Stimulated activated CD4-positive, alpha-beta T cell treated with anti-CD3 and anti-CD28 coated beads, Interleukin-15, amount 100 ng/mL, for 24 hours (primary cell): ENCODE measurements at places on chromosomes 12 and 14.
A peak's percentile ranks its signal among the peaks of the same experiment; 100 is the strongest.

DNA sequence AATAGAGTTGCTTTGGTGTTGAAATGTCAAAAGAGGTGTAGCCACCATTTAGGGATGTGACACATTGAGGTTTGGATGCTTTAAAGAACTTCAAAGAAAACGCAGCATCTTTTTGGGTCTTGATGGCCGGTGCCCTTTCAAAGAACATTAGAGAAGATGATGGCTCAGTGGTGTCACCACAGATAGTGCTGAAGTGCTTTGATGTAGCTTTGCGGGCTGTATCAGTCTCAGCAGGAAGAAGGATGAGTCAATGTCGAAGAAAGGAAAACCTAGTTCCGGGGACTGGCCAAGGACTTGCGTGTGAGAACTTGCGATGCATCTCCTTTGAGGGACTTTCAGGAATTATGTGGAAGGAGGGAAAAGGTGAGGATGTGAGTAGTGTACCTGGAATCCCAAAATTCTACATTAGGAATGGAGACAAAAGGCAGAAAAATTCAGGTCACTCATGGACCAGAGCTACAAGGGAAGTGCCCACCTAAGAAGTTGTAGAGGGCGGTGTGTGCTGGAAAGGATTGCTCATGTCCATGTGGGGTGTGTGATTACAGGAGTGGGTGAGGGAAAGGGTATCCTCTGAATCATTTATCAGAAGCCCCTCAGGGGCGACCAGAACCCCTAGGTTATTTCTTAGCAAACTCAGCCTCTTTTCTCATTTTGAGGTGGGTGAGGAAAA lies 39.7 kb upstream of the GZMB start:
- DNase-seq = peak; percentile 77

- no peak for DNase-seq
Observed at GRCh38 chr14:51443195-51444018, 203.4 kb downstream of the TMX1 start.

- DNase-seq = no peak
Observed at GRCh38 chr12:131366261-131366871, 344.5 kb upstream of the SFSWAP start.

DNA sequence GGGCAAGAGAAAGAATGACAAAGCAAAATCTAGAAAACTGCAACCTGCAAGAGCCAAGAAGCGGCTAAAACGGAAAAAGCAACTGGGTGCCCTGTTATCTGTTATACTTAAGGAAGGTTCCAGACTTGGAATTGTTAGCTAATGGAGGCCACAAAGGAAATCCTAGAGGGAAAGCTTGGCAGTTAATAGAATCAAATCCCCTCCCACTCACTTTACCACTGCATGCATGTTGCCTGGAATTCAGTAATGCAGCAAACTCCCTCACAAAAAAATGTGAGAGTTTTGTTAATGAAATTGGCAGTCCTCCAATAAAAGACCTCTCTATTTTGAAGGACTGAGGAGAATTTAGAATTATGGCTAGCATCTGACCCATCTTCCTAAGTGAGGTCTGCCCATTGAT lies 164.2 kb upstream of the SOX5 start:
- DNase-seq = no peak

DNA sequence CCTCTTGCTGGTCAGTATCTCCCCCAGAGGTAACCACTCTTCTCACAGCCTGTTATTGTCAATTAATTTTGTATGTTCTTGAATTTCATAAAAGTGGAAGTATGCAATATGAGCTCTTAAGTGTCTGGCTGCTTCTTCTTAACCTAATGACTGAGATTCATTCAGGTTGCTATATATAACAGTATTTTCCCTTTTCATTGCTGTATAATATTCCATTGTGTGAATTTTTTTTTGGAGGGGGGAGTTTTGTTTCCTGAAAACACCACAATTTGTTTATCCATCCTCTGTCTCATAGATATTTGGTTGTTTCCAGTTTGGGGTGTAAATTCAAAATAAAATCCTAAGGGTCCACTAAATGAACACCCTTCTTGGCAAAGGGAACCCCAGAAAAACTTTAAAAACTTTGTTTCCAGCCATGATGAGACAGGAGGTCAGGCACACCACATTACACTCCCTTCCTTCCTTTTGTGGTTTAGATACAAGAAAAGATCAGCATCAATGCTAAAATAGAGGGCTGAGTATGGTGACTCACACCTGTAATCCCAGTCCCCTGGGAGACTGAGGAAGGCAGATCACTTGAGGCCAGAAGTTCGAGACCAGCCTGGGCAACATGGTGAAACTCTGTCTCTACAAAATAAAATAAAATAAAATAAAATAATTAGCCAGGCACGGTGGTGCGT lies 4.1 kb upstream of the DAO start:
- DNase-seq = no peak

DNA sequence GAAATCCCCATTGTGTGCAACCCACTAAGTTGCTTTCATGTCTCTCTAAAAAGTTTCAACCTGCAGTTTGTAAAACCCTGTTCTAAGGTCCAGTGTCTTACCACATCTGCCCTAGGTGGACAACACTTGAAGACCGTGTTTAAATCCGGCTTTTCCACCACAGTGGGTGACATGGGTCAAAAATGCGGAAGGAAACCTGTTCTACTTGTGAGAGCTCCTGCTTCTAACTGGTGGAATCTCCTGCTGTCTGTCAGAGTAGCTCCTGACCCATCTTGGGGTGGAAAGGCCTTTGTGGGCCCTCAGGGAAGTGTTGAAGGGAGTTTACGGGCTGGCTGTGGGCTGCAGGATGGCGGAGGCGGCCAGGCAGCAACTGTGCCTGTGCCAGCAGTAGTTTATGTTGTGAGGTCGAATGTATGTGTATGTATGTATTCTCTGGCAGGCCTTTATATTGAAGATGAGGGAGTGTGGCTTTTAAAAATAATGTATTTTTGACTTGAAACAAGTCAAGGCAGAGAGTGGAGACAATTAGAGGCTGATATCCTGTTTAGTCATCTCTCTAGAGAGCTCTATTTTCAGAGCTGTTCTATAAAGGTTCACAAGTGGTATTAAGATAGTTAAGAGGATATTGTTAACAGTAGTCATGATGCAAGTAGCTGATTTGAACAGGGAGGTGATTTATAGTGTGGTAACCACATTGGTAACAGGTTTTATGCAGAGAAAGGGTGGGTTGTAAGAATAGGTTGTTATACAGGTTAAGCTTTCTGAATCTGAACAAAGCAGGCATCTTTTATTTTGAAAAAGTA lies 67.0 kb downstream of the PRKCH start:
- DNase-seq = peak; percentile 55

- no peak for DNase-seq
Observed at GRCh38 chr12:112973818-112974231, 4.5 kb upstream of the OAS2 start.

- DNase-seq = no peak
Observed at GRCh38 chr14:26593357-26593756, 4.5 kb downstream of the NOVA1 start.

- no peak for DNase-seq
Observed at GRCh38 chr14:56199095-56199981, 81.1 kb downstream of the PELI2 start.

DNA sequence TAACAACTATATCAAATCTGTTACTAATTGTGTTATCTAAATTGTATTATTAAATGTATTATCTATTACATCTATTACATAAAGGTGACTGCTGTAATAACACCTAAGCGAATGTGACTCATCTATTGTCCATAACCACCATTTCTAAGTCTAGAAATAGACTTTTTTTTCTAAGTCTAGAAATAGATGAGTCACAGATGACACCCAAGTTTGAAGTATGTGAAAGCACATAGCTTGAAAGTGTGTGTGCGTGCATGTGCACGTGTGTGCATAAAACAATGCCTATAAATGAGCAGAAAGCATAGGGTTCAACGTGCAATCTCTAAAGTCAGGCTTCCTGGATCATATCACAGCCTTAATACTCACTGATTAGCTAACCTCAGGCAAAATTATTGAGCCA lies 451.3 kb upstream of the USP15 start:
- DNase-seq = no peak

DNA sequence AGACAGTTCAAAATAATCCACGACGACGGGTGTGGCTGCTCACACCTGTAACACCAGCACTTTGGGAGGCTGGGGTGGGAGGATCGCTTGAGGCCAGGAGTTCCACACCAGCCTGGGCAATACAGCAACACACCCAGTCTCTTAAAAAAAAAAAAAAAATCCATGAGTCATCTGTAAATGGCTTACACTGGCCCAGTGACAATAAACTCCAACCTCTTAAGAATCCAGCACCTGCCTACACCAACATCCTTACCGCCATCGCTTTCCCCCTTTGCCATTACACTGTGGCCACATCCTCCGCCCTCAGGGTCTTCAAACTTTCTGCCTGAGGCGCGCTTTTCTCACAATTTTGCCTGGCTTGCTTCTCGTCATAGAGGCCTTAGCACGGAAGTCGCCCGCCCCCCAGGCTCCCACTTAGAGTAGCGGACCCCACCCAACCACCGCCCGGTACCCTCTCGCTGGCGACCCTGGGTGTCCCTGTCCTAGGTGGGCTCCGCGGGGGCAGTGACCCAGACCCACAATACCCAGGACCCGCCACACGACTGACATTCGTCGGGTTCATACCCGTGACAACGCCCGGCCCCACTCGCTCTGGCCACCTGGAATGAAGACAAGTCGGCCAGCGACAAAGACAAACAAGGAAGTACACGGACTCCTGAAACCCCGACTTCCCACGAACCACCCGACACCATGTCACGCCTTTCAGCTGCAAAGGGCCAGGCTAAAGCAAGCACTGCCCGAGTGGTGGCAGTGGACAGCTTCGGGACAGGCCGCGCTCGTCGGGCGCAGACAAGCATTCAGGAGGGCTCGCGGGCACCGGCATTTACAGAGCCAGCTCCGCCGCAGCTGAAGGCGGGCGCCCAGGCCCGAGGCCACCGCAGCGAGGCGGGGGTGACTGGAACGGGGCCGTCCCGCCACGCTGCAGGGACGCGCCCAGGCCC lies 636 bp downstream of the GOLGA3 start:
- DNase-seq = peak; percentile 30

DNA sequence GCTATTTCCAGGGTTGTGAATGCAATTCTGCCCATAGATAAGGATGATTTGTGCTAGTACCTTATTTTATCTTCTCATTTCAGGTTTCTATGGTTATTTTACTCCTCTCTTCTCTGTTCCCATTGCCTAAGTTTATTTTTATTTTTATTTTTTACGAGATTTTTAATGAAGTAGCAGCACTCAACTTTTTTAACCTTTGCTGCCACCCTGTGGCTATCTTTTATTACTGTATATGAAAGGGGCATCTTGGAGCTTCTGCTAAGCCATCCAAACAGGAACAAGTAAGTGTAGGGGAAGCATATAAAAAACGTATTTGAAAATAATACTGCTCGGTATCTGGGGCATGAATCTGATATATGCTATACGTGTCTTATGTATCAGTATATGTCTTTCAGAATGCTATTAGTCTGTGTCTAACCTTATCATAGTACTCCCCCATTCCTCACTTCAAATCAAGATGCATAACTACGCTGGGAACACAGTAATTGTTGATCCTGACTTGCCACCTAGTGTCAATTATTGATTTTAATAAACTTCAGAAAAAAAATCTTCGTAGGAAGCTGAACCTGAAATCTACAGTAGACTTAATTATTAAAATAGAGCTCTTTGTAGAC lies 60.3 kb downstream of the KLRG1 start:
- no peak for DNase-seq

- DNase-seq = no peak
Observed at GRCh38 chr12:85310456-85311076, 30.5 kb downstream of the ALX1 start.

DNA sequence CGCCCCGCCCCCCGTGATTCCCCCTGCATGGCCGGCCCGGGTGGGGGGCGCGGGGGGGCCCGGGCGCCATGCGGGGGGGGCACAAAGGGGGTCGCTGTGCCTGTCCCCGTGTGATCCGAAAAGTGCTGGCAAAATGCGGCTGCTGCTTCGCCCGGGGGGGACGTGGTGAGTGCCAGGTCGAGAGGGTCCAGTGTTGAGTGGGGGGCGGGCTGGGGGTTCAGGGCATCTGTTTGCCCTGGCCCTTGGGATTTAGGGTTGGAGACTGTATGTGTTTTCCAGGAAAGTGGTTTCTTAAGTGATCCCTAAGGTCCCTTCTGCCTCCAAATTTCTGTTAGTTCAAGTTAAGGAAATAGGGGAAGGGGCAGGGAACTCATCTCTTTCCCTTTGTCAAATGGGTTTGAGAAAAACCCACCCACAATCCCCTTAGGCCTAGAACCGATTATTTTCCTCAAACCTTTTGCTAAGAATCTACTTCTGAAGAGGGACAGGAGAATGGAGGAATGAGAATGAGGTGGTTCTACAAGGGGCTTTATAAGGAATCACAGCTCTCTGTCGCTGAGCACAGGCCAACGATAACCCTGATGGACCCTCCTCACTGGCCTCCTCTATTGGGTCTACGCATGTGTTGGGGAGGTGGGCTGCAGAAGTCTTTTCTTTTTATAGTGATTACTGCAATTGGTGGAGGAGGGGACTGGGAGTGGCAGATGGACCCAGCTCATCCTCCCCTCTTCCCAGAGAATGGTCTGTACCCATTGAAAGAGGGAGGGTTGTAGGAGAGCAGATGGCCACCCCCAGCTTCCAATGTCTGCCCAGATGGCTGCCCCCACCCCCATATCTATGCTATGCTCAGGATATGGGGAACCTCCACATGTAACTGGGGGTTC lies 834 bp downstream of the ARHGEF25 start:
- DNase-seq = no peak

- DNase-seq = no peak
Observed at GRCh38 chr14:76918256-76918781, 92.1 kb downstream of the LRRC74A start.

DNA sequence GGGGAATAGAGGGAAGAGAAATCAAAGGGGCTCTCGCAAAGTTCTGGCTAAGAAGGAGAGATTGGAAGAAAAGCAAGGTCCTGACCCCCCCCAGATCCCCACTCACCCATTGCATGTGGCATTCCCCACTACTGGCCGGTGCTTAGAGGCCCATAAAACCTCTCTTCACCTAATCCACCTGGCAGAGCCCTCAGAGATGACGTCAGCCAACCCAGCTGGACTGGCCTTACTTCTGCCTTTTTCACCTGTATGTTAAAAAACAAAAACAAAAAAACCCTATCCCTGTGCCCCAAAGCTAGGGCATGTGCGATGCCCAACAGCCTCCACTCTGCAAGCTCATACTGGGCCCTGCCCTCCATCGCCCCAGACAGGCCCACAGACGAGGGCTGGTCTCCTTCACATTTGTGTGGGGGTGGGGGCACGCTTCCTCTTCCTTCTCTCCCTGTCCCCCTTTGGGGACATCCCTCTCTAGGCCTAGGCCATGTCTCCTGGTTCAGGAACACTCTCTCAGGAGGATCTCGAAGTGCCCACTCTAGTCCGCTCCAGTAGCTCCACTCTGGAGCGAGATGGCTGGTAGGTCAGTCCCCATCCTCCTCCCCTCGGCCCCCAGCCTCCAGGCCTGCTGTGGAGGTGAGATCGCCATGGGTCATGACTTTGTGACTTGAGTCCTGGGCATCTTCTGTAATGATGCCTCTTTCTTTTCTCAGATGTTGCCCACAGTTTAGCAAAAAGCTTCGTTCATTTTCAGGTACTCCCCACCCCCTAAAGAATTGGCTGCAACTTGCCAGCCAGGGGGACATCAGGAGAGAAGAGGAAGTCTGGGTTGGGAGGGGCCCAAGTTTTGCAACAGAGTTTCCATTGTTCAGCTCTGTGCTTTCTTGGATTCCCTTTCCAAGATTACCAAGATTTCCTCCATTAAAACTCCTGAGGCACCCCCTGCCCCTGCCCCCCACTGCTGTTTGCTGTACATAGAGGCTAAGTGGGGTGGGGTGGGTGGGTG lies 37.0 kb downstream of the FIGNL2 start:
- no peak for DNase-seq

GRCh38 chr12:68479261-68479895 lies 131.3 kb upstream of the RAP1B start:
- no peak for DNase-seq

GRCh38 chr14:81211844-81212243 lies 8.9 kb downstream of the GTF2A1 start:
- DNase-seq = peak; percentile 9

GRCh38 chr12:66984962-66985361 lies 284.2 kb upstream of the CAND1 start:
- no peak for DNase-seq
